ENCODE measurements at places on chromosomes 1 and 21. TPM values are rescaled to one million over a fixed set of nuclear protein-coding genes. Genes with fewer than 3 reads are reported as not detected.

Gene IL19
- total RNA-seq = not detected

DNA sequence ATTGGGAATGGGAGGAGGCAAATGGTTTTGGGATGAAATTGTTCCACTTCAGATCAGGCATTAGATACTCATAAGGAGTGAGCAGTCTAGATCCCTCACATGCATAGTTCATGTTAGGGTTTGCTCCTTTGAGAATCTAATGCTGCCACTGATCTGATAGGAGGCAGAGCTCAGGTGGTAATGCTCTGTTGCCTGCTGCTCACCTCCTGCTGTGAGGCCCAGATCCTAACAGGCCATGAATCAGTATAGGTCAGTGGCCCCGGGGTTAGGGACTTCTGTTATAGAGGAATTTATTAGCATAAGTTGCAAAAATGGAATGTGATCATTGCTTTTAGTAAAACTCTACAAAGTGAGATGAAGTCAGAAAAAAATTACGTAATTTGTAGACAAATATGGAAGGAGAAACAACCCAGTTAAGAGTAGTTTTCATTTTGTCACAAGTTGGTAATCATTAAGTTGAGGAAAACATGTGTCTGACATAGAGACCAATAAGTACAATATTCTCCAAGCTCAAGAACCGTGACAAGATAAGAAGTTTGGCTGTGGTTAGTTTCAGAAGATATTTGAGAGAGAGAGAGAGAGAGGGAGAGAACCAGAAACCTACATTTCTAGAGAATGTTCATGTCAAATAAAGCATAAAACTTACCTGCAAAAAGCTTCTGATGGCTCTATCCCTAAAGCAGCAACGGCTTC, 689.7 kb upstream of the PRMT6 start:
- no peaks in the 10 kb centered on the region for H3K4me1 ChIP-seq
- H3K27me3 ChIP-seq = no peaks in the 10 kb centered on the region
- H3K36me3 ChIP-seq = no peaks in the 10 kb centered on the region
- no peak for DNase-seq
- no peak overlapping the region for H3K27ac ChIP-seq

Gene FAM72B
- 1.9 TPM for total RNA-seq

- H3K27ac ChIP-seq = no peak overlapping the region
- no peaks in the 10 kb centered on the region for H3K27me3 ChIP-seq
- no peaks in the 10 kb centered on the region for H3K36me3 ChIP-seq
- DNase-seq = no peak
- no peaks in the 10 kb centered on the region for H3K4me1 ChIP-seq
Measured at GRCh38 chr1:3466366-3467075, 12.1 kb downstream of the ARHGEF16 start.

Gene HSPB7
- total RNA-seq = 35.7 TPM

GRCh38 chr1:64882574-64883255, 83.6 kb downstream of the JAK1 start:
- H3K4me3 ChIP-seq = no peak overlapping the region
- no peak for DNase-seq
- no peaks in the 10 kb centered on the region for H3K27me3 ChIP-seq
- H3K4me1 ChIP-seq = peaks cover 27% of the 10 kb centered on the region
- H3K36me3 ChIP-seq = peaks cover 10% of the 10 kb centered on the region

DNA sequence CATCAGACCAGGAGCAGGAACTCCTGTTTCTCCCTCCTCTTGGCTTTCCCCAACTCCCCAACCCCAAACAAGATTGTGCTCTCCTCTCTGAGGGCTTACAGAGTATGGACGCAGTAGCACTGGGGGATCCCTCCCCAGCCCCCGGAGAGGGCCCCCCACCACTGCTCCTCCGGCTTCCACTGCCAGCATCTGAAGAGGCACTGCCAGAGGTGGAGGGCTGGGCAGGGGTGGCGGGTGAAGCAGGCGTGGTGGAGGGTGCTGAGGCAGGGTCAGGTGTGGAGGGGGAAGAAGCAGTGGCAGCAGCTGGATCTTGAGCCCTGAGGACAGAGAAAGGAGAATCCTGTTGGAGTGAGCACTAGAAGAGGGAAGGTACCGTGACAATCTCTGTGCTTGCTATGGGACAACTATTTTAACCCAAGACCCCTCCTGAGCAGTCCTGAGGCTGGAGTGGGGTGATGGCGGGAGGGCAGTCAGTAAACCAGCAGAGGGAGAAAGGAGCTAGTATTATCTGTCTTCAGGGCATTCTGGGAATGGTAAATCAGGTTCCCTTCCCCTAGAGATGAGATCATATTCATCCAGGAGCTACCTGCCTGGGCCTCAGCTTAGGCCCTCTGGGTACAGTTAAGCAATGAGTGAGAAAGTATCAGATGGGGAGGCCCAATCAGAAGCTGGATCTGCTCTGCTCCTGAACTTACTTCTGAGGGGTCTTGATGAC, 2.4 kb downstream of the UBQLN4 start:
- no peaks in the 10 kb centered on the region for H3K36me3 ChIP-seq
- H3K4me1 ChIP-seq = peaks cover 8% of the 10 kb centered on the region
- no peaks in the 10 kb centered on the region for H3K27me3 ChIP-seq
- no peak for DNase-seq
- H3K4me3 ChIP-seq = no peak overlapping the region

DNA sequence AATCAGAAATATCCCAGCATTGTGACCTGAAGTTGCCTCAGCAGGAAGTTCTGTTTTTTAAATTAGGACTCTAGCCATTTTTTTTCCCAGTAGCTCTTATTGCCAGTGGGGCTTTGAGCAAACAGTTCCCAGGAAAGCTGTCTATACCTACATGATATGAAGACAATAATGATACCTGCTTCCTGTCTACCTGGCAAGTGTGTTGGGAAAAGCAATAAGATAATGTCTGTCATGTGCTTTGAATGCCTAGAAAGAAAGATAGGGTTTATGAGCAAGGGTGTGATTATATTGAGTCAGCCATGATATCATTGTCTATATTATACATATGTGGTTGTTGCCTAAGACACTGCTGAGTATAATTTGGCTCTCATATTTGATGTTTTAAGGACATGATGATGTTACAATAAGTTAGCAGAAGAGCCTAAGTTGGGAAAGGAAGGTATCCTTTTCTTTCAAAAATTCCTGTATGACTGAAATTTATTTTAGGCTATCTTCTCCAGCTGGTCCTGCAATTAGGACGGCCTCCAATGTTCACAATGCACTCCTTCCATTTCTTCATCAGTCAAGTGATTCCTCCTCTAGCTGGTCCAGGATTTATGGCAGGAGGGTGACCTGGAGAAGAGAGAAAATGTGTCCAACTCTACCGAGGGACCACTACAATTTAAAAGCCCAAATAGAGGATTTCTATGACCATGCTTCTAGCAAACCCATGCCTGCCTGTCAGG, 99.6 kb upstream of the CDC42BPA start:
- no peak overlapping the region for H3K27ac ChIP-seq
- H3K4me3 ChIP-seq = no peak overlapping the region
- H3K27me3 ChIP-seq = no peaks in the 10 kb centered on the region
- no peaks in the 10 kb centered on the region for H3K36me3 ChIP-seq

DNA sequence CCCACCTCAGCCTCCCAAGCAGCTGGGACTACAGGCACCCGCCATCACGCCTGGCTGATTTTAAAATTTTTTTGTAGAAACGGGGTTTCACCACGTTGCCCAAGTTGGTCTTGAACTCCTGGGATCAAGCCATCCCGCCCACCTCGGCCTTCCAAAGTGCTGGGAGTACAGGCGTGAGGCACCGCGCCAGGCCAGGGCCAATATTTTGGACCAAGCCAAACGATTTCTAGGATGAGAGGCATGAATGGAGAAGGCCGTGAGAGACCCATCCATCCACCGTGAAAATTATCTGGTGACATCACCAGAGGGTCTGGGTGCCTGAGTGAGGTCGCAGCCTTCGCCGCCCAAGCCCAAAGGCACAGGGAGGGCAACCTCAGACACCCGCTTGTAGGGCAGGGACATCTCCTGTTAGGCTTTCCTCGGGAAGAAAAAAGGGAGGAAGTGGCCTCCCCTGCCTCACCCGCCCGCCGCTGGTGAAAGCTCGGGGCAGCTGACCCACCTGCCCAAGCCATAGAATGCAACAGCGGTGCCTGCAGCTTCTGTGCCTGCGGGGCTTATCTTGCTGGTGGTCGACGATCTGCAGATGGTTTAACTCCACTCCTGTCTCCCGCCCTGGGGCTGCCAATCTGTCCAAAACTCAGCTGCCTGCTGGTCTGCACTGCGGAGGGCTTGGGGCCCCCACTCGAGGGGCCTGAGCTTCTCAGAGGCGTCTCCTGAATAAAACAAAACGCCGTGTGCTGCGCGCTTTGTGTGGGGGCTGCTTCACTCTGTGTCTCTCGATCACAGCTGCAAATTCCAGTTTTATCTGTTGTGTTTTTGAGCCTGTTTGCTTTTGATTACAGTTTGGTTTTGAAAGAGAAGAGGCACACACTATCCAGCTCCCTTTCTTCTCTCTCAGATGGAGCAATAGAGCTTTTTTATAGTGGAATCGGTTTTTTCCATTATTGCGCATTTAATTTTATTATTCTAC, 85.8 kb downstream of the MRPS6 start:
- no peaks in the 10 kb centered on the region for H3K4me1 ChIP-seq
- no peaks in the 10 kb centered on the region for H3K36me3 ChIP-seq
- no peaks in the 10 kb centered on the region for H3K27me3 ChIP-seq
- no peak overlapping the region for H3K4me3 ChIP-seq

Gene SLC45A3
- total RNA-seq = 1.2 TPM

Gene FAM163A
- not detected for total RNA-seq

GRCh38 chr1:202225131-202225530, 31.5 kb downstream of the LGR6 start:
- peaks cover 44% of the 10 kb centered on the region for H3K27me3 ChIP-seq
- no peaks in the 10 kb centered on the region for H3K36me3 ChIP-seq
- no peak for DNase-seq
- H3K4me3 ChIP-seq = no peak overlapping the region
- H3K4me1 ChIP-seq = no peaks in the 10 kb centered on the region

Gene DIRAS3
- total RNA-seq = 4.8 TPM

Gene SLAMF6
- not detected for total RNA-seq

DNA sequence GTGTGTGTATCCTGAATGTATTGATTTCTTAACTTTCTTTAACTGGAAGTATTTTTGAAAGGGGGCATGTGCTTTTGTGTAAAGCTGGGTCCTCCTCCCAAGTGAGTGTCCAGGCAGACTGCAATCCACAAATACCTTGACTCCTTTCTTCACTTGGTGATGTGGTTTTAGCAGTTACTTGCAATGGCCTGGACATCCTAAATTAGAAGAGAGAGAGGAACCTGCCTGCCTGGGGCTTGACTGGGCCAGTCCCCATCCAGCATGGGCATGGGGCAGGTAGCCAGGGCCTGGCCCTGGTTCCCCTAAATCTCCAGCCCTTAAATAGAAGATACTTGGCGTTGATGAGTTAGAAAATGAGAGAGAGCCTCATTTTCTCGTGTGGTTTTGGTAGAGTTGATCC, 159.7 kb downstream of the PGBD5 start:
- H3K4me3 ChIP-seq = no peak overlapping the region
- DNase-seq = no peak

- peaks cover 85% of the 10 kb centered on the region for H3K4me1 ChIP-seq
- H3K27ac ChIP-seq = peak overlapping the region; percentile 98
- no peaks in the 10 kb centered on the region for H3K27me3 ChIP-seq
- DNase-seq = peak; percentile 78
- peaks cover 14% of the 10 kb centered on the region for H3K36me3 ChIP-seq
Measured at GRCh38 chr1:85330214-85330631, 53.8 kb upstream of the BCL10 start.

Gene LMX1A
- total RNA-seq = not detected

GRCh38 chr21:41763398-41763931, 3.4 kb downstream of the RIPK4 start:
- no peak overlapping the region for H3K27ac ChIP-seq
- H3K4me3 ChIP-seq = no peak overlapping the region
- DNase-seq = no peak
- H3K4me1 ChIP-seq = peaks cover 14% of the 10 kb centered on the region
- H3K36me3 ChIP-seq = no peaks in the 10 kb centered on the region

DNA sequence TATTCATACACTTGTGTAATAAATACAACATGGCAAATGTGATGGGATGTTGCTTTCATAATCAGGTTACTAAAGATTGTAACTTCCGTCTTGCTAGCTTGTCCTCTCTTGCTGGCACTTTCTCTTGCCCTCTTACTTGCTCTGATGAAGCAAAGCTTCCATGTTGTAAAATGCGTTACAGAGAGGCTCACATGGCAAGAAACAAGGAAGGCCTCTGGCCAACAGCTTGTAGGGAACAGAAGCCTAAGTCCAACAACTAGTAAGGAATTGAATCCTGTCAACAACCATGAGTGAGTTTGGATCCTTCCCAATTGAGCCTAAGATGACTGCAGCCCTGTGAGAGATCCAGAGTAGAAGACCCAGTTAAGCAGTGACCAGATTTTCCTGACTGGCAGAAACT, 15.4 kb downstream of the TMED5 start:
- no peak overlapping the region for H3K27ac ChIP-seq
- no peak for DNase-seq

DNA sequence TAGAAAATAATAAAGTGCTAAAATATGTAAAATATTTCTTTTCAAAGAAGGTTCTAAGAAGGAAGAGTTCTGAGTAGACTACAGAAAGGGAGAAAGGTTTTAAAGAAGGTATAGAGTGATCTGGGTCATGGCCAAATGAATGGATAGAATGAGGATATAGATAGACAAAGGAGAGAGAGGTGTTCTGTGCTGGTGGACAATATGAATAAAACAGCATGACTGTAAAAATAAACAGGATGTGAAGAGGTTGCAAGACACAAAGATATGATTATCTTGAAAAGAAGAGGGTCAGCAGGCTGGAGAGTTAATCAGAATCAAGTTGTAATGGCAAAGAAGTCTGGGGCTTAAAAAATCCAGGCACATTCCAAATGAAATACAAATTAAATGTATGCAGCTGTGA, 86.7 kb upstream of the GNG4 start:
- no peaks in the 10 kb centered on the region for H3K27me3 ChIP-seq
- no peak overlapping the region for H3K27ac ChIP-seq
- DNase-seq = no peak
- H3K4me1 ChIP-seq = peaks cover 41% of the 10 kb centered on the region

- no peak for DNase-seq
- H3K27me3 ChIP-seq = peaks cover 16% of the 10 kb centered on the region
- no peak overlapping the region for H3K27ac ChIP-seq
- no peaks in the 10 kb centered on the region for H3K4me1 ChIP-seq
- no peak overlapping the region for H3K4me3 ChIP-seq
Measured at GRCh38 chr1:32881871-32882850, 4.1 kb upstream of the HPCA start.

- no peaks in the 10 kb centered on the region for H3K4me1 ChIP-seq
- H3K27ac ChIP-seq = no peak overlapping the region
- no peaks in the 10 kb centered on the region for H3K27me3 ChIP-seq
- H3K36me3 ChIP-seq = no peaks in the 10 kb centered on the region
Measured at GRCh38 chr1:115479055-115479482, 141.0 kb upstream of the NGF start.

DNA sequence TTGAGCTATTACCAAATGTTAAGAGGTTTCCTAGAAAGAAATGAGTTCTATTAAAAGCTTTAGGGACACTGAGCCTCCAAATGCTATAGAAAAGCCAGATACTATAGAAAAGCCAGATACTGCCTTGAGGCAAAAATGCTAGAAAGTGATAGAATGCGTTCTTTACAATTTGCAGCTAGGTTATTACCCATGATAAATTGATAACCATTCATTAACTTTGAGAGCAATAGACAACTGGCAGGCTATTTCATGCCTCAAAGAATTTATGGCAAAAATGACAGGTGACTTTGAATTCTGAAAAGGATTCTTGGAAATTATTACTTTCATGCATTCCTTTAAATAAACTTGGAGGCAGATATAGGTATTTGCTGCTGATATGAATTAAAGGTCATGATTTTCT, 51.6 kb downstream of the SMYD3 start:
- H3K27me3 ChIP-seq = no peaks in the 10 kb centered on the region
- H3K4me3 ChIP-seq = no peak overlapping the region
- no peak for DNase-seq
- H3K36me3 ChIP-seq = no peaks in the 10 kb centered on the region

Gene S100A3
- 3.8 TPM for total RNA-seq

Data from GM23248 (cell line).